Bladder microvascular endothelial cell (primary cell): ENCODE measurements at places on chromosomes 6 and 20. TPM values are rescaled to one million over a fixed set of nuclear protein-coding genes. Genes with fewer than 3 reads are reported as not detected.

LTA gene
- total RNA-seq, result not detected in 2 replicates

VNN1 gene
- 0.06 TPM in 1 of 2 replicates, not detected in the other for total RNA-seq

SAPCD1 gene
- 1.3 and 2.9 TPM in 2 replicates for total RNA-seq

SAMD5 gene
- 0.65 and 0.69 TPM in 2 replicates for total RNA-seq

SEL1L2 gene
- total RNA-seq, result not detected in 2 replicates
